T-helper 1 cell (primary cell): ENCODE measurements at places on chromosomes 16 and 17.
A peak's percentile ranks its signal among the peaks of the same experiment; 100 is the strongest.

GRCh38 chr16:11677451-11677951, 9.2 kb downstream of the SNN start:
- no peak for DNase-seq

DNA sequence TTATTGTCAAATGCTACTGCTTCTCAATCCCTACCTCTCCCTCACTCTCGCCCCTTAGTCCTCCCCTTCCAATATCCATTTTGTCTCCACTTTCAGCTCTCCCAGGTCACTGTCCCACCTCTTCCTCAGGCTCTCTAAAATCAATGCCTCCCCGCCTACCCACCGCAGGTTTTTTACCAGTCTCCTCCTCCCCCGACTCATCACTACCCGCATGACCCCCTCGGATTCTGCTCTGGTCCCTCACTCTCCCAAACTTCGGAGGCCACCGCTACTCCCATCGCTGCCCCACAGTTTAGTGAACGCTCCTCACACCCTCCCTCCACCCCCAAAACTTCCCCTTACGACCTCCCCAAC, 513 bp downstream of the CRLF3 start:
- no peak for DNase-seq

- DNase-seq: no peak
Observed at GRCh38 chr17:80246726-80247125, 13.9 kb upstream of the RNF213 start.

DNA sequence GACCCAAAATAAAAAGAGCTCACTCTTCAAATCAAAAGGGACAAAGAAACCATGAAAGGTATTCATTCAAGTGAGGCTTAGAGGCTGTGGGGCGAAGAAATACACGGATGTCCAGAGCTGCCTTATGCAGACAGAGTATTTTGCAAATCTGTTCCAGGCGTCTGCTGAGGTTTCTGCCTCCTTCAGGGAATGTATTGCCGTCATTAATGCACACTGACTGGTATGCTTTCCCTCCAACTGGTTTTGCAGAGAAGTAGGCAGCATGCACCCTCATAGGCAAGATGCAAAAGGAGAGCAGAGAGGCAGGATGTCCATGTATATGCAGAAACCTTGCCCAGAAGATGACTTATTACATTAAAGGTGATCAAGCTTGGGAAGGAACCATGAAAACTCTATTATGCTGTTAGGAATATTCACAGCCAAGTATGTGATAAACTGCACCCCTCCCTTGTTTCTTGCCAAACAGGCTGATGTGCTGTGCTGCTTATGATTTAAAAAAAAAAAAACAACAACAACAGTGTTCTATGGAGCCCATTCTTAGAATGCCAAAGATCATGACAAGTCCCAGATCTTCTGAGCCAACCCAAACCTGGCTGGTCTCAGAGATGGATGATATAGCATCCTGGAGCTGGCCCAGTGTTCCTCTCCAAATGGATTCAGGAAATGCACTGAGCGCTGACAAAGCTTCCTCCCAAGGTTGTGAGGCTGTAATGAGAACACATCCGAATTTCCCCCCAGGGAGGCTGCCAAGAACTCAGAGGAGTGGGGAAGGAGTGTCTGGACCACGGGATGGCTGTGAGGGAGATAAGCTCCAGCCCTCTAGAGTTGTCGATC, 77.6 kb upstream of the HLF start:
- no peak for DNase-seq

GRCh38 chr17:73546770-73547536, 97.3 kb downstream of the SDK2 start:
- no peak for DNase-seq

DNA sequence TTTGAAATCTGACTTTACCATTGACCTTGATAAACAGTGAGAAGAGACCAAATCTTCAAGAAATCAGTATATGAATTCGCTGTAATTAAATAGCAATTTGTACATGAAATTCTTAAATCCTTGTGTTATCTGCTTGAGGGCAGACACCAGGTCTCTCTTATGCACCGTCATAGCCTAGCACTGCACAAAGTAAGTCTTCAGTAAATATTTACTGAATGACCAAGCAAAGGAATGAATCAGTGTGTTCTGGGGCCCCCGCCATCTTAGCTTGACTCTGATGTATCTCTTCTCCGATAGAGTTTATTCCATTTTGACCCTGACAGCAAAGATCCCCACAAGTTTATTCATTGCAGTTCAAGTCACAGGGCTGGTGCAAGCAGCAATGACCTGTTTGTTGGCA, 328.0 kb downstream of the TMEM114 start:
- DNase-seq: no peak

DNA sequence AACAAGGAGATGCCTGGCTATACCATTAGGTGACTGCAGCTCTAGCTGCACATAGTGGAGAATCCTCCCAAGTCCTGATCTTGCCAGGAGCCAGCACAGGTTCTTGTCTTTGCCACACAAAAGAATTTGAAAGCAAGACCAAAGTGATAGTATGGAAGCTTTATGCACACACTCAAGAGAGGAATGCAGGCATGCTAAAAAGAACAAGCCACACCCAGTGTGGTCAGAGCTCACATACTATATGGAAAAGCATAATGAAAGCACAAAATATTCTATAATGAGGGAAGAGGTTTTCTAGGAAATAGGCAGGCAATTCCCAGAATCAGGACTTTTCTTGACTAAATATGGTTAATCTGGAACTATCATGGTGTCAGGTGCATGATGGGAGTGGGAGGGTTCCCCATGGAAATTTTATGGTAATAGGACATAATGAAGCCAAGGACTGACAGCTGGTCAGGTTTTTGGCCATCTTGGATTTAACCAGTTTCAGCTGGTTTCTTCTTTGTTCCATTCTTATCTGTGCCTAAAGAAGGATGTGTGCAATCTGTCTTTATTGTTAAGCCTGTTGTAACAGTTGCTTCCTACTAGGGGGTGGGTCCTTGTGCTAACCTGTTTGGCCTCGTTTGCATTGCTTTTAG, 171.6 kb downstream of the ZNF18 start:
- DNase-seq: no peak

- no peak for DNase-seq
Observed at GRCh38 chr16:47320546-47321310, 140.1 kb downstream of the ITFG1 start.

DNA sequence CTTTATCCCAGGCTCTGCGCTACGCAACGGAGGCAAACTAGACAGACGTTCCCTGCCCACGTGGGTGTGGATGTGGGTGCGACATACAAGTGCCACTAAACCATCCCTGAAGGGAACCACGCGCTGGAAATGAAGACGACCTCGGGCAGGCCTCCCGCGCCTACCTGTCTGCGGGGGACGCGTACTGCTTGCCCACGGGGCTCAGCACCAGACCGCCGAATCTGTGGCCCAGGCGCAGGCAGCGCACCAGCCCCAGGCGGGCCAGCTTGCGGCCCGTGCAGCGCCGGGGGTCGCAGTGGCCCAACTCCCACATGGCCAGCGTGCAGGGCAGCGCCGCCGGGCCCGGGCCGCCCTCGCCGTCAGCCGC, 480 bp downstream of the TSR3 start:
- DNase-seq: no peak

DNA sequence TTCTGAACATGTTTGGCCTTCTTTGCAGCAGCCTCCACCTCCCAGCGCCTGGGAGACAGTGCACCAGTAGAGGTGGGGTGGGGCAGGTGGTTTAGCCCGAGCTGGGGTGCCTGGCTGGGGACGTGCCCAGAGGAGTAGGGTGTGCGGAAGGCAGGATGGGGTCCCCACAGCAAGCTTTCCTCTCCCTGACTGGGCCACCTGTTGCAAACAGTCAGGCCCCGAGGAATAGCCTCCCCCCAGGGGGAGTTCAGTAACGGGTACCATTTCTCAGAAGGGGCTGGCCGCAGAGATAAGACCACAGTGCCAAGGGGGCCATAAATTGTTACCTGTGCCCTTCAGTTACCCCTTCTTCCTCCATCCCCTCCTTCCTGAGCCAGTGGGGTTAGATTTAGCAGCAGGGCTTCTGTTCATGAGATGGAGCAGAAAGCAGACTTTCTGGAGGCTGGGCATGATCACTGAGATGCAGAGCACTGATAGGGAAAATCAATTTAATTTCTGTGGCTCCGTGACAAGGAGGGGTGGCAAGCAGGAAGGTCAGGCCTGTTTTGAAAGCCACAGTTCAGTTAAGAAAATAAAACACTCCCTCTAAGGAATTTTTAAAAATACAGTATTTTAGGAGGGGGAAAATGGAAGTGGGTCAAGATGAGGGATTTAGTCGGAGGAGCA, 181.9 kb downstream of the MSI2 start:
- DNase-seq: no peak

DNA sequence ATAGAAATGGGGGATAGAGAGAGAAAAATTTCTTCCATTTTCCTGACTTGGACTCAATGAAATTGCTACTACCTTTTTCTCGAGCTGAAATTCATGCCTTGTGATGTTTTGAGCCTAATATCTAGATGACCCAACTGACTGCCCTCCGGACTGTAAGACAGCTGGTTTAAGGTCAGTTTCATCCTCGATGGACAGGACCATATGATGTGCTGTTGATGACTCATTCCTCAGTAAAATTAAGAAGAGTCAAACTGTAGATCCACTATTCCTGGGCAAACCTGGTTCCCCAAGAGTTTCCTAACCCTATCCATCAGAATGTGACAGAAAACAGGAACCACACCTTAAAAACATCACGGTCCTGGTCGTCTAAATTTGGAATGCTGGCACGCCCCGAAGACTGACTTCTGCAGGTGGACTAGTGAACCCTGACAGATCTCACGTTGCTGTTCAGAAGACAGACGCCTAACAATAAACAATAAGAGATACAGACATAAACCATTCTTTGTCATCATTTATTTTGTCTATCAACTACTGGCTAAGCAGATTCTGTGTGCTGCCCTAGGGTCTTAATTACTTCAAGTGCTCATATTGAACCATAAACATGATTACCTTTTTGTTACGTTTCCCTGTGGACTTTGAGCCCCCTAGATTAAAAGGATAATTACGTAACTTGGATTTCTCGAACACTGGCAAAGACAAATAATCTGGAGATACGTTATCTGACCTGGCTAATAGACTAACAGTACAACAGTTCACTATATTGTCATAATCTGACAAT, 45.1 kb upstream of the NOS2 start:
- no peak for DNase-seq

DNA sequence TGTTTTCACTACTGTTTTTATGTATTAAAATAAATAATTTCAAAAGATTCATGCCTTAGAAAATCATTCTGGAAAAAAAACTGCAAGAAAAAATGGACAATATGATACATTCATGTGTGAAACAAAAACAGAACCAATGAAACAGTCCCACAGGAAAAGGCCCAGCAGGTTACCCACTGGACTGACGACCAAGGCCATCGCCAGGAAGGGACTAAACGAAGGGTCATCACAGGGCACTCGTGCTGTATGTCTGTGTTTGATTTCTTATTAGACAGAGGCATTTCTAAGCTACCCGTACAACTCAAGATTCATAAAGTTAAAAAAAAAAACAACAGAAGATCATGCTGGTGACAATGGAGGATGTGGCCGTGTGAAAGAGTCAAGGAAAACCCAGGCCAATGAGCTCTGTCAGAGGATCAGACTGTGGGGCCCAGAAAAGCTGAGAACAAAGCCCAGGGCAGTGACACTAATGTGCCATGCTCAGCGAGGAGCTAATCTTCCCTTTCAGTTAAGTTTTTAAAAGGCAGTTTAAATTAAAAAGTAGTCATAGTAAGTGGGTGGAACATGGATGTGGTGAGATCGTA, 31.8 kb downstream of the NSMCE1 start:
- DNase-seq: no peak

- no peak for DNase-seq
Observed at GRCh38 chr16:53872248-53873221, 168.6 kb downstream of the FTO start.

DNA sequence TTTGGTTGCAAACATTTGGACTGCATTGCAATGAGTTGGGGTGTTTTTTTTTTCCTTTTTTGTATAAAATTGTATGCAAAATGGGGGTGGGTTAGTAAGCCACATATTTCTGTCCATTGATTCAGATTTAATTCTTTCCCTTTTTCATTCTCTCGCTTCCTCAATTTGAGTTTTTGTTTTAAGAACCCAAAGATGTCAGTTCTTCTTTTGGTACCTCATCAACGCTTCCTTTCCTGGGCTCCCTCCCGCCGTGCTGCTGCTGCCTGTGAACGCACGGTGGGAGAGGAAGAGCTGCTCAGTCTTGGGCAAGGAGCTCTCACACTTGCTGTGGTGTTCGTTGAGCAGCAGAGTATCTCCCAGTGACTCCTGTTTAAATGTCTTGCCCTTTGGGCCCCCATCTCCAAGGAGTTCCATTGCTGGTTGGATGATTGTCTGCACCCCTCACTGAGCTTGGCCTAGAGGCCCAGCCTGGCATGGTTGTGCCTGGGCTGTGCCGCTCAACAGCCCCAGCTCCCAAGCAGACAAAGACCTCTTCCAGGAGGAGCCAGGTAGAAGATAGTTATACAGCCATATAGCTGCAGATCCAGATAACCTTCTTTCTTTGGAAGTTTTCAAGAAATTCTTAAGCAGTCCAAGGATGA, 13.6 kb downstream of the UBFD1 start:
- no peak for DNase-seq

DNA sequence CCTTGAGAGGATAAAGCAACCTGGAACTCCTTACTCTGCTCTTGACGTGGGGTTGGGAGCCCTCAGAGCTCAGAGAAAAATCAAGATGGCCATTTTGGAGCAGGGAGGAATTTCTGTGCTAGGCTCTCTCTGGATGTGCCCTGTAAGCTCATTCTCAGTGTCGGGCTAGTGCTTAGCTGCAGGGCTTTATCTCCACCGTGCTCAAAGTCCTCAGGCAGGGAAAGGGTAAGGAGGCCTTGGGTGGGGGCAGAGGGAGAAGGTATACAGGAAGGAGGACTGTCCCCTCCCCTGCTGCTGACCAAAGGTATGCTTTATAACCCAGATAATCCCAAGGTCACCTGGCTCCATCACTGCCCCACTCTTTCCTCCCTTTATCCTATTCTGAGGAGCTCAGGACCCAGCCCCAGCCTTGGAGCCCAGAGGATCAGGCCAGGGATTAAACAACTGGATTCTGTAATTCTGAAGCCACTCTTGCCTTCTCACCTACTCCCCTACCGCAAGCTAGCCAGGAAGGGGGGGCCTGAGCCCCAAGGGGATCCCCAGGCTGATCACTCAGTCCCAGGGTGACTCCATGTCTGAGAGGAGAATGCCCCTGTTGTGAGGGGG, 1.1 kb downstream of the DHRS11 start:
- no peak for DNase-seq

- peak; percentile 23 for DNase-seq
Observed at GRCh38 chr17:8189041-8189710, 804 bp downstream of the BORCS6 start.

DNA sequence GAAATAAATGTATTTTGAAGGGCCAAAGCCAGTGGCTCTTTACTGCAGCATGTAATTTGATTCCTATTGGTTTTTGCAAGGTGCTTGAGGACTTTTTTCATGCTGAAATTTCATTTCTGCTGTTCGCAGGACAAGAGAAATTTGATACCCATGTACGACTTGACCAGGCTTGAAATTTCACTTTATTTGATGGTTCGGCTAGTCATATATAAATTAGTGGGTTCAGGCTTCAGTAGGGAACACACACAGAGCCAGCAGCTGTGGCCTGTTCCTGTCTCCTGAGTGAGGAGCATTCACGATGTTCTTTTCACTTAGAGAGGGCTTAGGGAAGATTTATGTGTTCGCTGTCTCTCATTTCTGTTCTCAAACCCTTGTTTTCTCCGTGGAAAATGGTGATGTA, 258.4 kb upstream of the CACNG5 start:
- DNase-seq: no peak
